ENCODE measurements at places on chromosomes 3 and 15. TPM values are rescaled to one million over a fixed set of nuclear protein-coding genes. Genes with fewer than 3 reads are reported as not detected.

The CTXN2 gene
- not detected for total RNA-seq

DNA sequence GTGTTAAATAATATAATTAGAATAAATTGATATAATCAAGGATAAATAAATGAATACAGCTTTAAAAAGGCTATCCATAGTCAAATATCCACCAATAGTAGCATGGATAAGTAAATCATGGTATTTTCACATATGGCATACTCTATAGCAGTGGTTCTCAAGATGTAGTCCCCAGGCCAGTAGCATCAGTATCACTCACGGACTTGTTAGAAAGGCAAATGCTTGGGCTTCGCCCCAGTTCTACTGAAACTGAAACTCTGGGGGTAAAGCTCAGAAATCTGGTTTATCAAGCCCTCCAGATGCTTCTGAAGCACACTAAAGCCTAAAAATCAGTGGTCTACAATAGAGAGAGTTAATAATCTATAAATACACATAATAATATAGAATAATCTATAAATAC, 261.6 kb upstream of the TTC14 start:
- no peaks in the 10 kb centered on the region for H3K4me1 ChIP-seq
- no peak overlapping the region for H3K4me3 ChIP-seq
- H3K27me3 ChIP-seq: no peaks in the 10 kb centered on the region
- no peaks in the 10 kb centered on the region for H3K36me3 ChIP-seq
- DNase-seq: no peak

DNA sequence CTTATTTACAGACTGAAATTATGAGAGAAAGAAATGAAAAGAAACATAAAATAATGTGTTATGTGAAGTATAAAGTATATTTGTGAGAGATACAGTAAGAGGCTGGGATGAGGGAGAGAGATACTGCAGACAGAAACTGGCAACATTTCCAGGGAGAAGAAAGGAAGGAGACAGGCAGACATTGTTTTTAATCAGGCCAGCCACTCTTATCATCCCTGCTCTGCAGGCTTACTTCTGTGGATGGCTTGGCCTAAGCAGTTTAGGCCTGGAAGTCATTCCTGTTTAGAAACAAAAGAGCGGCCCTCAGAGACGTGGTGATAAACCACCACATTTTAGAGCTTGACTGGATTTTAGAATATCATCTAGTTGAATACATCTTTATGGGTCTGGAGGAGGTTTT, 12.4 kb downstream of the PCCB start:
- H3K27me3 ChIP-seq: no peaks in the 10 kb centered on the region
- DNase-seq: no peak
- H3K27ac ChIP-seq: no peak overlapping the region
- H3K36me3 ChIP-seq: no peaks in the 10 kb centered on the region
- H3K4me1 ChIP-seq: peaks cover 2% of the 10 kb centered on the region

GRCh38 chr3:113890256-113890900, 51.8 kb downstream of the GRAMD1C start:
- no peaks in the 10 kb centered on the region for H3K27me3 ChIP-seq
- H3K4me3 ChIP-seq: no peak overlapping the region
- H3K27ac ChIP-seq: no peak overlapping the region
- H3K36me3 ChIP-seq: no peaks in the 10 kb centered on the region
- H3K4me1 ChIP-seq: no peaks in the 10 kb centered on the region

The MORC1 gene
- not detected for total RNA-seq

The HRG gene
- total RNA-seq: not detected

The HYPK gene
- 20.7 TPM for total RNA-seq

- no peaks in the 10 kb centered on the region for H3K4me1 ChIP-seq
- H3K4me3 ChIP-seq: no peak overlapping the region
- no peak for DNase-seq
- no peak overlapping the region for H3K27ac ChIP-seq
- H3K36me3 ChIP-seq: no peaks in the 10 kb centered on the region
Observed at GRCh38 chr3:76039431-76039830, 254.1 kb upstream of the ZNF717 start.

- no peak overlapping the region for H3K4me3 ChIP-seq
- no peaks in the 10 kb centered on the region for H3K36me3 ChIP-seq
- no peak overlapping the region for H3K27ac ChIP-seq
- no peak for DNase-seq
- no peaks in the 10 kb centered on the region for H3K4me1 ChIP-seq
- H3K27me3 ChIP-seq: no peaks in the 10 kb centered on the region
Observed at GRCh38 chr3:22284559-22284958, 533.5 kb upstream of the ZNF385D start.

The IL17RD gene
- total RNA-seq: 35.8 TPM

GRCh38 chr15:45099549-45100165, 14.3 kb downstream of the DUOX2 start:
- no peaks in the 10 kb centered on the region for H3K27me3 ChIP-seq
- H3K36me3 ChIP-seq: no peaks in the 10 kb centered on the region
- no peak overlapping the region for H3K4me3 ChIP-seq

The ZBTB47 gene
- 35.1 TPM for total RNA-seq

- H3K27me3 ChIP-seq: no peaks in the 10 kb centered on the region
- DNase-seq: no peak
- H3K4me1 ChIP-seq: no peaks in the 10 kb centered on the region
- H3K4me3 ChIP-seq: no peak overlapping the region
- no peak overlapping the region for H3K27ac ChIP-seq
Observed at GRCh38 chr3:177051411-177051810, 145.9 kb downstream of the TBL1XR1 start.

DNA sequence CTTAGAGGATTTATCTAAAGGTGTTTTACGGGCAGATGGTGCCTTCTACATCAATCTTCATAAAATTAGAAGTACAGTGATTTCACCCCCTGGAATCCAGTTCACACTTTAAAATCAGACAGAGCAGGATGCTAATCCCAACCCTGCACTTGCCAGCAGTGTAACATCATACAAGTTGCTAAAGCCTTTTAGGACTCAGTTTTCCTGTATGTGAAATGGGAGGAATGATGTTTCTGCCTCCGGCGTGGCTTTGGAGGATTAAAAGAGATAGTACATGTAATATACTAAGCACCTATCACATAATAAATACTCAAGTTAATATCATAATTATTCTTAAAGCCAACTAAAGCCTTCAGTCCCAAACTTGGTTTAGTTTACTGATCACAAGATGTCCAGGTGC, 257.2 kb upstream of the THBS1 start:
- H3K36me3 ChIP-seq: no peaks in the 10 kb centered on the region
- no peaks in the 10 kb centered on the region for H3K27me3 ChIP-seq
- no peak overlapping the region for H3K27ac ChIP-seq
- H3K4me3 ChIP-seq: no peak overlapping the region

The MINDY4B gene
- total RNA-seq: not detected

- no peak for DNase-seq
- no peaks in the 10 kb centered on the region for H3K27me3 ChIP-seq
- no peak overlapping the region for H3K27ac ChIP-seq
- H3K4me3 ChIP-seq: no peak overlapping the region
- no peaks in the 10 kb centered on the region for H3K36me3 ChIP-seq
- H3K4me1 ChIP-seq: peaks cover 3% of the 10 kb centered on the region
Observed at GRCh38 chr15:85615930-85616329, 178.8 kb downstream of the KLHL25 start.

The PTPN9 gene
- 21.8 TPM for total RNA-seq

The CELSR3 gene
- 1.7 TPM for total RNA-seq

GRCh38 chr15:63833021-63833696, 589 bp downstream of the HERC1 start:
- H3K27ac ChIP-seq: peak overlapping the region; percentile 74
- H3K27me3 ChIP-seq: no peaks in the 10 kb centered on the region
- DNase-seq: peak; percentile 65
- H3K4me1 ChIP-seq: peaks cover 4% of the 10 kb centered on the region
- peak overlapping the region; percentile 59 for H3K4me3 ChIP-seq

GRCh38 chr3:104005815-104006214, 1360.9 kb upstream of the ALCAM start:
- H3K4me3 ChIP-seq: no peak overlapping the region
- no peaks in the 10 kb centered on the region for H3K27me3 ChIP-seq
- no peak for DNase-seq
- H3K36me3 ChIP-seq: no peaks in the 10 kb centered on the region

DNA sequence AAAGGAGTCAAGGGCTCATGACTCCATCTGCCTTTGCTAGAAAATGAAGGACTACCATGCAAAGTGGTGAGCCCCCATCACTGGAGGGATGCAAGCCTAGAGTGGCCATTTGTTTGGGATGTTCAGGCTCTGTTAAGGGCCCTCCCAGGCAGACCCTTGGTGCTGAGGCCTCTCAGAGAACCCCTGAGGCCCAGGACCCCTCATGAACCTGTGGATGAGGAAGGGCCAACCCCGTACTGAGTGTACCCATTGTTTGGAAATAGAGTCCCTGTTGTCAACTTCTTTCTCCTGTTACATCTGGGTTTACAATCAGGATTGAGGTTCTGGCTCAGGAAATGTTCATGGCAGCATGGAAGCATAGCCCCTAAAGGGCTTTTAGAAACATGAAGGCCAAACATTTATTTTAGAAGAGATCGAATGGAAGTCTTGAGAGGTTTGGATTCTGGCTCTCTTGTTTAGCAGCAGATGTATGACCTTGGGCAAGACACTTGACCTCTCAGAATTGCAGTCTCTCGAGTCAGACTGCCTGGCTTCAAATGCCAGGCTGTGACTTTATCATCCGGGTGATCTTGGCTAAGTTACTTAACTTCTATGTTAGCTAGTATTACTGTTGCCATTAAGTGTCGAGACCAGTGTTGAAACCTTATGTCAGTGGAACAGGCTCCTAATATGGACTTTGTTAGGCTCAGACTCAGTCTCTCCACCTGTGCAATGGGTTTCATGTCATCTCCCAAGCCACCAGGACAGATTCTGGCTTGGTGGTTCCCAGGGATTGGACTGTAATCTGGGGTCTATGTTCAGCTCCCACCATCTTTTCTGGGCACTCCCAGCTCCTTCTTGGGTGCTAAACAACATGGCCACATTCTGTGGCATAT, 12.4 kb downstream of the ITGA11 start:
- peaks cover 4% of the 10 kb centered on the region for H3K4me1 ChIP-seq
- H3K4me3 ChIP-seq: no peak overlapping the region
- H3K27me3 ChIP-seq: no peaks in the 10 kb centered on the region
- DNase-seq: peak; percentile 5
- no peak overlapping the region for H3K27ac ChIP-seq

GRCh38 chr3:176352716-176353334, 844.5 kb downstream of the TBL1XR1 start:
- H3K27me3 ChIP-seq: no peaks in the 10 kb centered on the region
- no peaks in the 10 kb centered on the region for H3K4me1 ChIP-seq
- no peak overlapping the region for H3K27ac ChIP-seq
- no peak overlapping the region for H3K4me3 ChIP-seq
- no peaks in the 10 kb centered on the region for H3K36me3 ChIP-seq

- H3K36me3 ChIP-seq: no peaks in the 10 kb centered on the region
- H3K4me1 ChIP-seq: no peaks in the 10 kb centered on the region
- H3K27me3 ChIP-seq: no peaks in the 10 kb centered on the region
- no peak for DNase-seq
- H3K4me3 ChIP-seq: no peak overlapping the region
- H3K27ac ChIP-seq: no peak overlapping the region
Observed at GRCh38 chr15:80169768-80170357, 17.1 kb downstream of the FAH start.

The UNC13C gene
- total RNA-seq: 1.3 TPM

DNA sequence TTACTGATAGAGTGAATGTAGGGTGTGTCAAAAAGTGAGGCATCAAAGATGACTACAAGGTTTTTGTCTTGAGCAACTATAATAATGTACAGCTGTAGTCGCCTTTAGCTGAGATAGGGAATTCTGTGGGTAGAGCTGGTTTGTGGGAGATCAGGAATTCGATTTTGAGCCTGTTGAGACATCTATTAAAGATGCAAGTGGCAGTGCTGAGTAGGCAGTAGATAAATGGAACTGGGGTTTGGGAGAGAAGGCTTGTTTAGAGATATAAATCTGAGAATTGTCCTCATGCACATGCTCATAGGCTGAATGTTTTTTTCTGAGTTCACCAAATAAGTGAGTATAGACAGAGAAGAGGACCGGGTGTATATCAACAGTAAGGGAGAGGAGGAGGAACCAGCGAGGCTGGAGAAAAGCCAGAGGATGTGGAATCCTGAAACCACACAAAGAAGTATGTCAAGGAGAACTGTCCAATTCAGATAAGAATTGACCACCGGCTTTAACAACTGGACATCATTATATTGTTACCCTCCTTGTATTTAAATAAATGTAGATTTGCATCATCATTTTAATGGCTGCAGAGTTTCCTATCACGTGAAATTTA, 146.0 kb upstream of the TNIK start:
- H3K27me3 ChIP-seq: no peaks in the 10 kb centered on the region
- no peaks in the 10 kb centered on the region for H3K4me1 ChIP-seq
- DNase-seq: peak; percentile 24
- no peaks in the 10 kb centered on the region for H3K36me3 ChIP-seq
- H3K27ac ChIP-seq: no peak overlapping the region

The IQCF5 gene
- total RNA-seq: not detected

The STRIT1 gene
- not detected for total RNA-seq

The LRRC15 gene
- total RNA-seq: 0.05 TPM

GRCh38 chr3:156688632-156689452, 14.5 kb downstream of the TIPARP start:
- no peak overlapping the region for H3K4me3 ChIP-seq
- H3K36me3 ChIP-seq: no peaks in the 10 kb centered on the region
- H3K4me1 ChIP-seq: peaks cover 10% of the 10 kb centered on the region
- H3K27me3 ChIP-seq: no peaks in the 10 kb centered on the region
- no peak for DNase-seq

GRCh38 chr3:194072691-194073279, 63.2 kb upstream of the HES1 start:
- H3K4me3 ChIP-seq: no peak overlapping the region
- DNase-seq: no peak
- H3K27ac ChIP-seq: no peak overlapping the region
- H3K4me1 ChIP-seq: peaks cover 11% of the 10 kb centered on the region
- H3K27me3 ChIP-seq: no peaks in the 10 kb centered on the region

The CHRM5 gene
- total RNA-seq: not detected

The FAN1 gene
- 22.0 TPM for total RNA-seq

- no peak overlapping the region for H3K27ac ChIP-seq
- no peak for DNase-seq
- no peaks in the 10 kb centered on the region for H3K36me3 ChIP-seq
- no peaks in the 10 kb centered on the region for H3K27me3 ChIP-seq
- no peaks in the 10 kb centered on the region for H3K4me1 ChIP-seq
Observed at GRCh38 chr15:50234764-50235163, 30.8 kb downstream of the HDC start.

The GPR62 gene
- total RNA-seq: 0.30 TPM

GRCh38 chr3:15976524-15976923, 178.7 kb upstream of the ANKRD28 start:
- no peak overlapping the region for H3K4me3 ChIP-seq
- no peak overlapping the region for H3K27ac ChIP-seq
- H3K27me3 ChIP-seq: no peaks in the 10 kb centered on the region
- no peak for DNase-seq
